ENCODE measurements at places on chromosomes 11 and 22. TPM values are rescaled to one million over a fixed set of nuclear protein-coding genes. Genes with fewer than 3 reads are reported as not detected.

DNA sequence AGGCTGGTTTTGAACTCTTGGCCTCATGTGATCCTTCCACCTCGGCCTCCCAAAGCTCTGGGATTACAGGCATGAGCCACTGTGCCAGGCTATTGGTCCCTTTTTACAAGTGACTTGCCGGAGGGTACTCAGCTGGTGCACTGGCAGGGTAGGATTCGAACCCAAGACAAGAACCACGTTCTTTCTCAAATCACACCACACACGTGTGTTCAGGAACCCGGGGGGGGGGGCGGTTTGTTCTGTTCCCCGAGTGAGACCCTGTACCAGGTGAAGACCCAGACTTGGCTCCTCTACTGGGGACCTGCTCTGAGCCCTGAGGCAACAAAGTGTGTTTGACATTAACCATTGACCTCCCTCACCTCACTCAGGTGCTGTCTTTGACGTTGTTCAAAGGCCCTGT, 3.8 kb upstream of the YWHAH start:
- no peak for DNase-seq

DNA sequence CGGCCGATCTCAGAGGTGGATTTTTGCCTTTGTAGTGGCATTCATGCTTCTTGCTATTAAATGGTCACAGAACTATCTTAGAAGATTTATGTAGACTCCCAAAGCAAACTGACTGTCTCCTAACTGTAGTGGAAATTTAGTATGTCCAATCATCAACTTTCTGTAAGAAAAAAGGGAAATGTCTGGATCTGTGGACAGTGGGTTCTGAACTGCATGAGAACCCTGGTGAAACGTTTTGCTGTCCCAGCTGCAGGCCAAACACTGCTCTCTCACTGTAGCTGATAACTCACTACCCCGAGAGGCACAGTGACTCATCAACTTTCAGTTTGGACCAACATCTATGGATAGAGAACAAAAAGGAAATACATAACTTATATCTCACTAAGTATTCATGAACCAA, 387.1 kb downstream of the SOX6 start:
- no peak for DNase-seq

GRCh38 chr11:128476729-128477128, 110.6 kb downstream of the ETS1 start:
- no peak for DNase-seq

Gene ACR
- not detected for total RNA-seq

Gene HORMAD2
- total RNA-seq, result not detected

DNA sequence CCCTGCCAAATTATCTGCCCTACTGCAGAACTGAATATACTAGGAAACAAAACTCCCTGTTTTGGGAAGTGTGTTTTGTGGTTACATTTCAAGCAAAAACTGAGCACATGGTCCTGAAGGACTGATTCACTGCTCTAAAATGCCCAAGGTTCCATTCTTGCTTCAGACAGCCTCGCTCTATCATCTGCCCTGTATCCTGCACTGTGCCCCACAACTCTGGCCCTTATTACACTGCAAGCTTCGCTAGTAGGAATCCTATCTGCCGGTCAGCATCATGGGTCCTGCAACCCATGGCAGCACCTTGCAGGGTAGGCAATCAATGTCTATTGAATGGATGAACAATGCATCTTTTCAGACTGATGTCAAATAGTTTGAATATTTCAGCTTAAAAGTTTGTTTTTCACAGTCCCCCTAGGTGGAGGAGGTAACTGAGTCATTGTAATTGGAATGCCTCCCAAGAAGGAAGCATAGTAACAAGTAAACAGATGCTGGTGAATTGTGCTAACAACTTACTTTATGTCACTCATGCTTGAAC, 21.3 kb downstream of the LAYN start:
- DNase-seq, result no peak

All from breast epithelium (tissue), 4 donors.